ENCODE measurements at places on chromosomes 16 and 17.

DNA sequence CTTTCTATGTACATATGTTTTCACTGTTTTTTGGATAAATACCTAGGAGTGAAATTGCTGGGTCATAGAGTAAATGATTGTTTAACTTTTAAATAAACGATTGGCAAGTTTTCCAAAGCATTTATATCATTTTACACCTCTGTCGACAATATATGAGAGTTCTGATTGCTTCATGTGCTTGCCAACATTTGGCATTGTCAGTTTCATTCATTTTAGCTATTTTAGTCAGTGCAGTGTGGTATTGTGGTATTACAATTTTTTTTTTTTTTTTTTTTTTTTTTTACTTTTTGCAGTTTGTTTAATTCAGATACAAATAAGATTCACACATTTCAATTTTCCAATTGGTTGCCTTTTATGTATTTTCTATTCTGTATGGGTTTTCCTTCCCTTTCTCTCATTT lies 26.0 kb downstream of the TADA2A start:
- DNase-seq: no peak

DNA sequence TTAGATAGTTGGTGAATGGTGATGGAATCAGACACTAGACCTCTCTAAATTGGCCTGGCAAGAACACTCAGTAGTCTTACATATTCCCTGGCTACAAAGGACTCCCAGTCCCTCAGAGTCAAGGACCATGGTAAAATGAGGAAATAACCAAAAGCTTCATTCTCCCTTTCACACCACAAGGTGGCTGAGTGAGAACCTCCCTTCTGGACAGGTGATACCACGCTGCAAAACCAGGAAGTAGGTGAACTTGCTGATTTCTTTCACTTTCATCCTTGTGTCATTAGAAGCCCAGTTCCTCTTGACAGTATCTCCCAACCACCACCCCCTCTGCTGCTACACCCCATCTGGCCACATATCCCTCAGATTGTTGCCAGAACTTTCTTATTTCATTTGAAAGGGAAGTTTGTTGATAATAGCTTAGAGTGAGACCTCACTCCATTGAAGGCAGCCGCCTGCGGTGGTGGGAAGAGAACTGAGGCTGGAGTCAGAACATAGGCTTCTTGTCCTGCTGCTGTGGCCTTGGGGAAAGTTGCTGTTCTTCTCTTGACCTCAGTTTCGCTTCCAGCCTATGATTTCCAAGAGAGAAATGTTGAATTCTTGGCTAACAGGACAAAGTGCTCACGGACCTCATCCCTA lies 290.6 kb upstream of the CCL2 start:
- no peak for DNase-seq

GRCh38 chr17:29116804-29117753 lies 63.1 kb downstream of the MYO18A start:
- DNase-seq: peak; percentile 81

GRCh38 chr16:68217506-68217905 lies 18.4 kb downstream of the ESRP2 start:
- no peak for DNase-seq

DNA sequence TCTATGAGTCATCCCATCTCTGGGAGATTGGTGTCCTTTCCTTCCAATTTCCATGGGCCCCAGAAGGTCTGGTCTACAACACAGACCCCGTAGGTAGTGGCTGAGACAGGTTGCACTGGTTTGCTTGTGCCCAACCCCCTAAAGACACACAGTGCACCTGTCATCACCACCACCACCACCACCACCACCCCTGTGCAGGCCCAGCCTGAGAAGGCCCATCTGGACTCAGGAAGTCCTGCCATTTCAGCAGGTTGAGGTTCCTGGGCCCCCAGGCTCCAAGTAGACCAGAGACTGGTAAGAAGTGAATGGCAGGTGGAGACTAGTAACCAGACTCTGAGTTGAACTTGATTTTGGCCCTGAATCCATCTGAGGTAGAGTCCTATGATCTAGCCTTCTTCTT lies 25.9 kb upstream of the PHB1 start:
- no peak for DNase-seq

DNA sequence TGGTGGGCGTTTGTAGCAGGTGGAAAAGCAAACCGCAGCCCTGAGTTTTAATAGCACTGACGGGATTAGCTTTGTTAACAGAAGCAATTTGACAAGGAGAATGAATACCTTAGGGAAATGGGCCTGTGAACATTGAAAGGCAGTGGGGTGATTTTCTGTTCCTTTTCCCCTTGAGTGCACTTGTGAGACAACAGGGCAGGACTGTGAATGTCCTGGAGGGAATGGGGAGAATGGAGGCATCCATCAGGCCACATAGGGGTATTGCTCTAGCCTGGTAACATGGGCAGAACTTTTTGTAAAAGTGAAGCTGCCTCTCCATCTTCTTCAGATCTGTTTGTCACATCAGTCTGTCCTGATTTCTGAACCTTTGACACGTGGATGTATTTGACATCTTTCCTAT lies 26.2 kb downstream of the USP43 start:
- no peak for DNase-seq

- DNase-seq: no peak
Observed at GRCh38 chr16:70421014-70421413, 17.9 kb downstream of the ST3GAL2 start.

DNA sequence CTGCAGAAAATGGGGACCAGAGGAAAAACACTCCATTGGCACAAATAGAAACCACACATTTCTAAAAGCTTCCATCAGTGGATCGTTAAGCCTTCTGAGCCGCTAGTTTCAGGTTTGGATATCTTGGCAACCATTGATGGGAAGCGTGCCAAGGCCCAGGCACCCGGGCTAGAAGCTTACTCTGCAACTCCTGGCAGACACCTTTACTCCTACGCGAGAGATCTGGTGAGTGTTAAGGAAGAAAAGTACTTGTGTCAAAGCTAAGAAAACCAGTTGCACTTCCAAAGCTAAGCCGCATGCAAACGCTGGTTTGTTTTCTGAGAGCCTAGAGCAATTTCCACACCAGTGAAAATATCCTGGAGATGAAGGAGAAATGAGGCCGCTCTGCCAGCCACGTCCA lies 472.4 kb downstream of the PMP22 start:
- DNase-seq: no peak

DNA sequence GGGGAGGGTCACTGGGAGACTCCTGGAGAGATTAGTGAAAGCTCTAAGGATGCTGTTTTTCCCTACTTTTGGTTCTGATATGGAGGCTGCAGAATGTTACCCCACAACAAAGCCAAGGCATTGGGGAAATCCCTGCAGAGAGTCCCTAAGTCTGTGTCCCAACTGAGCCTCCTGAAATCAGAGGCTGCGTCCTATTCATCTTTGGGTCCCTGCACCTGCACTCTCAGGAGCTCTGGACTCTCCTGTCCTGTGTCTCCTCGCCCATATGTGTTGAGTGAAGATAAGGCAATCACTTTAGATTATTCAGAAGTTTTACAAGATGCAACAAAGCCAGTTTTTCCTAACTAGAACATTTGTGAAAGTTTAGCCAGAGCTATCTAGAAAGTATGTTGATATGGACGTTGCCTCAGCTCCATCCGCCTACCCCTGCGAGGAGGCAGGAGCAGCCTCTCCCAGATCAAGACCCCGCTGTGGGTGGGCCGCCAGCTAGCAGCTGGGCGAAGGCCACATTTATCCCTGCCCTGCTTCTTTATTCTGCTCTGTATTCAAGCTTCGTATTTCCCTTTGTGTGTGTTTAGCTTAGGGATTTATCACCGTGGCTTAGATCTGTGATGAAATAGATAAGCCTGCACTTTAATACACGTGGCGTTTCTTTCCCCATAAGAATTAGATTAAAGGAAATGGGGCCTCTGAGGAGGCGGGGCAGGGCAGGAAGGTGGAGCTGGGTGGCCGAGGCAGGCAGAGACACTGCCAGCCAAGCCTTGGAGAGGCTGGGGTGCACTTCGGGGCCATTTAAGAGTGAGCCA lies 37.4 kb downstream of the SHISA6 start:
- no peak for DNase-seq

- DNase-seq: no peak
Observed at GRCh38 chr17:75078284-75079022, 9.3 kb upstream of the SLC16A5 start.

GRCh38 chr16:83674931-83675535 lies 132.7 kb upstream of the HSBP1 start:
- peak; percentile 95 for DNase-seq

DNA sequence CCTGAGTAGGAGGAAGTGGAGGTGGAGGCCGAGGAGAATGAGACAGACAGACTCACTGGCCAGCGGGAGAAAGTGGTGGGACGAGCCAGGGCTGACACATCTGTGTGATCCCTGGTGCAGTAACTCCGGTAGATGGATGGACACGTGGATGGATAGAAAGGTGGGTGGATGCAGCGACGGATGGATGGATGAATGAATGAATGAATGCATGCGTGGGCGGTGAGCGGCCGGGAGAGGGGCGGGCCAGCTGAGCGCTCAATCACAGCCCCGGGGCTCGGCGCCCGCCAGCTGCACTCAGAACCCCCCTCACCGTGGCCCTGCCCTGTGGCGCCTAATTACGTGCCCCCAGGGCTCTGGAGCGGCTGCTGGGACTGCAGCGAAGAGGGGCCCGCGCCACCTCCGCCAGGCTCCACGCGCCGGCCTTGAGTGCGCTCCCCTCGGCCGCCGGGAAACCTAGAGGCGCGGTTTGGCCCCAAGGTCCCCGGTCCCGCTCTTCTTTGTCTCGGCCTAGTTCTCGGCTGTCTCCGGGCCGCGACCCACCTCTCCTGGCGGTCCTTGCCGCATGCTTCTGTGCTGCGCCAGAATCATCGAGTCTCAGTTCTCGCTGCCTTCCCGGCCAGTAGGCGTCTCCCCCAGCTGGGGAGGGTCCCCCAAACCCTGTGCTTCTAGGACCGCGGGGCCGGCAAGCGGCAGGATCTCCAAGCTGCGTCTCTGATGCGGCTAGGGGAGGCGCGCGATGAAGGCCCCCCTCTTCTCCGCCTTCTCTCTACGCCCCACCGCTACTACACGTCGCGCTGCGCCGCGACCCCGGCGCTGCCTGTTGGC lies 41.0 kb downstream of the RAI1 start:
- DNase-seq: no peak

DNA sequence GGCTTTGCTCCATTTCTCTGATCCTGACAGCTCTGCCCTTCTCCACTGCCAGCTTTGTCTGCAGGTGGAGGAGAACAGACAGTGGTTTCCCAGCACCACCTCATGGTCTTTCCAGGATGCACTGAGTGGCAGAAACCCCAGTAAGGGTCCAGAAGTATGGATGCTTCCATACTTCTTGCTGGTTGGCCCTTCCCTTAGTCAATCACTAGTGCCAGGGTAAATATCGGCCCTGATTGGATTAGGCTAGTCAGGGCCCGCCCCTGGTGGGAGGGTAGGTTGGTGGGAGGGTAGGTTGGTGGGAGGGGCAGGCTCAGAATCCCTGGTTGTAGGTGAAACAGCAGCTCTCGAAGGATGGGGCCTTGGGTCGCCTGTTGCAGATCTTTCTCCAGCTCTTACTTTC lies 10.2 kb downstream of the RNF213 start:
- DNase-seq: no peak

- DNase-seq: no peak
Observed at GRCh38 chr17:8681170-8681949, 50.8 kb upstream of the MYH10 start.
